Stimulated activated CD8-positive, alpha-beta memory T cell treated with anti-CD3 and anti-CD28 coated beads, Interleukin-7, amount 100 ng/mL, for 1 hour (primary cell): ENCODE measurements at places on chromosomes 5 and 9.

DNA sequence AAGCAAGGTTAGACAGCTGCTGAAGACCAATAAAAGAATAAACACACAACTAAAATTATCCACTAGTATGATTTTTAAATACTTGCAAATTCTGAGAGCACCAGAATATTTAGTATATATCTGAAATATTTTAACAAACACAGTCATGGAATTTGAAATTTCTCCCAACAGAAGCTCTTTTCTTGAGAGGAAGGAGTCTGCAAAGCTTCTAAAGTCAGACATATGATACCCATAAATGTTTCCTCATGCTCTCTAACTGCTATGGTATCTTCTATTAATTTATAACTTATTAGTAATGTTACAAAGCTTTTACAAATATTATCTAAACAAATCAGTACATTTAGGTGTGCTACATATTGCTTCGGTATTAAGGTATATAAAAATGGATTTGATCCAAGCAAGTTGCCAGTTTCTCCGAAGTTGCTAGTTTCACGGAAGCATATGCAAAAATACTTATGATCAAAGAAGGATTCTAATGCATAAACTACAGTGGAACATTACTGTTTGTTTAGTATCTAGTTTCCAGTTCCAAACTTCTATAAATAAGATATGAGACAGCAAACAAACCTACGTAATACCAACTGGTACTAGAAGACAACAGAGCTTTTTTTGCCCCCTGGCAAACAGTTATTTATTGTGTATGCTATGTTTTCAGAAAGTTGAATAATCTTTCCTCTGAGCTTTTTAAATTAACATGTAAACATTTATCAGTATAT lies 22.0 kb downstream of the FNIP1 start:
- no peak for DNase-seq

- DNase-seq: no peak
Measured at GRCh38 chr9:21414220-21414940, 5.5 kb downstream of the IFNA8 start.

GRCh38 chr5:130555429-130555828 lies 609.6 kb downstream of the HINT1 start:
- DNase-seq: no peak

DNA sequence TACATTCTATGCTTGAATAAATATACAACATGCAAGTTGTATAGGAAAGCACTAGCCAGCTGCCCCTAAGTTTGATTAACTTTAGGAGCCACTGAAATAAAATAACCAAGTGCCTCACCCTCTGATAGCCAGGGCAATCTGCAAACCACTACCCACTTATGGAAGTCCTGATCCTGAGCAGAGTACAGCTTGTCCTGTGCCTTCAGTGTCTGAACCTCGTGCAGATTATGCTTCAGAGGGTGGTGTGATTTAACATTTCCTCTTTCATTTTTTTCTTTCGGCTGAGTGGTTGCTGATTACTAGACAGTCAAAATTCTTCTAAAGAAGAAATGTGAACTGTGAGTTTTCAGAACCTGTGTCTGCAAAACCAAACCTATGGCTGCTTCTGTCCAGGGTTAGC lies 327.7 kb downstream of the PIK3R1 start:
- DNase-seq: no peak

DNA sequence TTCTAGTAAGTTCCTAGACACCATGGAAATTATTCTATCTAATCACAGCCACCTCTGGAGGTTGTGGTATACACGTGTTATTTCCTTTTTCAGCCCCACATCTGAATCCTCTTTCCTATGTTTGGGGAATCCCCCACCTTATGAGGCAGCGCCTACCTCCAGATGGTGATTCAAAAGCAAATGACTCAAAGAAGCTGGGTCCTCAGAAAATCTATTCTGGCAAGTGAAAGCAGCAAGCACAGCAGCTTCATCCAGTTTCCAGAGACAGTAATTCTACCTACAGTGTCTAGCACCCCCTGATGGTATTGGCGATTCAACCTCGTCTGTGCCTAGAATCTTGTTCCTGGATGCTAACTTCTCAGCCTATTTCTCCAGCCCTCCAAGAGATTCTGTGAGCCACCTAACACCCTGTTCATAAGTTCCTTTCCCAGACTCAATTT lies 43.0 kb downstream of the STRBP start:
- peak; percentile 3 for DNase-seq

- no peak for DNase-seq
Measured at GRCh38 chr5:122295138-122295537, 16.9 kb upstream of the SNCAIP start.

DNA sequence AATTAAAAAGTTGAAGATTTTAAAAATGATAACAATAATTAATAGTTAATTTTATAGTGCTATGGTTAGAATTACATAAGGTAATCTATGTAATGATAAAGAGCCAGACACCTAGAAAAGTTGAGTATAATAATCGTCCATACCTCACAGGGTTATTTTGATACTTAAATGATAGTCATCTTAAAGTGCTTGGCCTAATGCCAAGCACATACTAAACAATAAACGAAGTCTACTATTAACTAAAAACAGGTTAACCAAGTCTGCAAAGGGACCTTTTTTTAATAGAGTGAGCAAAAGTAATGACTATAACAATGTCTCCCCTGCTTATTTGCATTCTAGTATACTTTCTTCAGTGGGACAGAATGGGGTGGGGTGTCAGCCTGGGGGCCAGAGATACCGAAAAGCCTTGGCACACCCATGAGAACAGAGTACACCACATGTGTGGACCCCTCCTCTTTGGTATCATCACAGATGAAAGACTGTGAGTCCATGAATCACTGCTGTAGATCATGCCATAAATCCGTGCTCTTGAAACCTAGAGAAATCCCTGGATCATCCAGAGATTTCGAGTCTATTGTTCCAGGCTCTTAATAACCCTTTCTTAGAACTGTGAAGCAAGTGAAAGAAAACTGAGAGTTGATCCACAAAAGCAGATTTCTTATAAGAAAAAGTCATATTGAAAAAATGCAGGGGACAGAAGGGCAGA lies 249.5 kb downstream of the PRELID2 start:
- no peak for DNase-seq

DNA sequence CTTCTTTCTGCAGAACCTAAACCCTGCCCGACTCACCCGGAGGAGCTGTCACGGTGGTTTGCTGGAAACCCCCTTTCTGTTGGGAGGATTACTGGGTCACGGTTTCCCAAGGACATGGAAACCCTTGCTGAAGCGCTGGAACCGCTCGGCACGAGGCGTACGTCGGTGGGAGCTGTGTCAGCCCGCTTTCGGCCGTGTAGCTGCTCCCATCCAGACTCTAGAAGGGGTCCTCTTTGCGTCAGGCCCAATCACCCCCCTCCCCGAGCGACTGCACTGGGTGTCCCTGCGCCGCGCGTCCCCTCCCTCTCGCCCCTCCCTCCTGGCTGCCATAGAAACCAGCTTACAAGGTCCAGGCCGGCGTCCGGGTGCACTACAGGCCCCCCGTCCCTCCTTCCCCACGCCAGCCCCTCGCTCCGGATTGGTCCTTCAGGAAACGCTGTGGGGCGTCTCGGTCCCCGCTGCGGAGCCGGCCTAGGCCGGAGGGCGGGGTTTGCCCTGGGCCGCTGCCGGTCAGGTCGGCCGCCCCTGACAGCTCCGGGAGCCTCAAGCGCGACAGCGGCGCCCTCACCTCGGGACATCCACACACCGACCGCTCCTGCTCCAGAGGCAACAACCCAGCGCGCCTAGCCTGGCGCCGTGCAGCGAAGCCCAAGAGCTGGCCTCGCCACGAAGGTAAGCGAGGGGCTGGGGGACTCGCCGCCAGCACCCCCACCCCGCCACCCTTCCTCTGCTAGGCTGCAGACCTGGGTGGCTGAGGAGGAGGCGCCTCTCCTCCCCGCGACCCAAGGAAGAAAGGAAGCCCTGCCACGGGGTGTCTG lies at the start of gene NIM1K:
TSS of gene NIM1K (plus strand) at position 486 of the 818 bp plus-strand sequence. CDS start 53,551 bp downstream, outside the sequence.
- DNase-seq: no peak

GRCh38 chr5:135971701-135972100 lies 16.9 kb upstream of the LECT2 start:
- DNase-seq: no peak

DNA sequence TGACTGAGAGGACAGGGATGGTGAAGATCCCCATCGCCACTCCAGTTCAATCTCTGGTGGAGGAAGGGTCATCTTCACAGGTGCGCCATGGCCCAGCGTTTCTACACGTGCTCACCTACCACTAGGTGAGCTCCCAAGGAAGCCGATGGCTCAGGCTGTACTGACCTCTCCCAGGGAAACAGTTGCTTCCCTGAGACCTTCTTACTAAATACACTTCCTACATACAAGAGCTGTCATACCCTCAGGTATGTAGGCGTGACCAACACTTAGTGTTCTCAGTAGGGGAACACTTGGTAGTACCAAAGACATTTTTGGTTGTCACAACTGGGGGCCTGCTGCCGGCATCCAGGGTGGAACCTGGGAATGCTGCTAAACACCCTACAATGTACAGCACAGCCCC lies 75.2 kb downstream of the TENT4A start:
- no peak for DNase-seq

DNA sequence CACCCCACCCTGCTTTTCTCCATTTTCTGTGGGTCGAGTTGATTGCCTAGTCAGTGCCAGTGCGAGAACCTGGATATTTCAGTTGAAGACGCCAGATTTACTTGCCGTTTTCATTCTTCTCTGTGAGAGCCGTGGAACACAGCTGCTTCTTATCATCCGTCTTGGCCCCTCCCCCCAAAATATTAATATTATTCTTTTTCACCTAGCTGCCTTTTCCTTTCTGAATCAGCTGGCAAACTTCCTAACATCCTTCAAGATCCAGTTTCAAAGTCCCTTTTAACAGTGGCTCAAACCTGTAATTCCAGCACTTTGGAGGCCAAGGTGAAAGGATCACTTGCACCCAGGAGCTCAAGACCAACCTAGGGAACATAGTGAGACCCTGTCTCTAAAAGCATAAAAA lies 117.1 kb upstream of the RASA1 start:
- no peak for DNase-seq

- DNase-seq: no peak
Measured at GRCh38 chr5:130282049-130282448, 377.8 kb downstream of the CHSY3 start.

GRCh38 chr5:41841325-41841724 lies 28.9 kb downstream of the OXCT1 start:
- no peak for DNase-seq

DNA sequence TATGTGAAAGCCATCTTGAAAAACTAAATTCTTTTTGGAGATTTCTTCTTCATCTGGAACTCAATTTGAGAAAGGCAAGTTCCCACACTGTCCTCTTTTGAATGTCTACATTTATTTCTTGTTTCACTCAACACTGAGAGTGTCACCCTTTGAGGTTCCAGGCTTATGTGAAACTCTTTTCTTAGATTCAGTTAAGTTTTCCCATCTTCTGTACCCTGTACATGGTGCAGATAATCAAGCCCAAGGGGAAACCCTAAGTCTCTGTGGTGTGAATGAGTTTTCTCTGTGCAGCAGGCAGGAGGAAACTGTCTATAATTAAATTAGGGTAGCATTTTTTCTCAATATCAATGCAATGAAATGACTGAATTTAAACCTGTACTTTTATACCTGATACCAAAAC lies 72.3 kb upstream of the PRLR start:
- DNase-seq: no peak

DNA sequence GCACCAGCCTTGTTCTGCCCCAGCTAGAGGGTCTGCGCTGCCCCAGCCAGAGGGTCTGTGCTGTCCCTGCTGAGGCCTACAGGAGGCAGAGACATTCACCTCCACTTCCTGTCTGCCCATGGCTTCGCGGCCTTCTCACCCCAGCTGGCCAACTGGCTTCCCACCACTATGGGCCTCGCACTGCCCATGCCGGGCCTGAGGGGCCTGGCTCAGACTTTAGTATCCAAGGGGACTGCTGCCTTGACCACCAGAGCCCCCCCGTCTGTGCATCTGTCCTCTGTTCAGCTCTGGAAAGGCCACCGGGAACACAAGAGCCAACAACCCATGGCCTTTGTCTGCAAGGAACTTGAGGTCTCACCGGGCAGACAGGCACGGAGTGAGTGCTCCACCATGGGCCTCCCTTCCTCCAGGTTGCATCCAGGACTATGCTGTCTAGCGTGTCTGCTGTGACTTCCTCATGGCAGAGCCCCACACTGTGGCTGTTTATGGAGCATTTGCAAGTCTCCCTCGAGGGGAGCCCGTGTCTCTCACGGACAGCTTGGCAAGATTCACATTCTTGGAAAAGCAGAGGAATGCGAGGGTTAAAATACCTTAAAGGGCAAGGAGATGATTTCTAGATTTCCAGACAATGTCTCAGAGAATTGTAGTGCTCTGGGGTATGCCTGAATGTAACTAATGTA lies 1.7 kb downstream of the DCANP1 start:
- DNase-seq: no peak

DNA sequence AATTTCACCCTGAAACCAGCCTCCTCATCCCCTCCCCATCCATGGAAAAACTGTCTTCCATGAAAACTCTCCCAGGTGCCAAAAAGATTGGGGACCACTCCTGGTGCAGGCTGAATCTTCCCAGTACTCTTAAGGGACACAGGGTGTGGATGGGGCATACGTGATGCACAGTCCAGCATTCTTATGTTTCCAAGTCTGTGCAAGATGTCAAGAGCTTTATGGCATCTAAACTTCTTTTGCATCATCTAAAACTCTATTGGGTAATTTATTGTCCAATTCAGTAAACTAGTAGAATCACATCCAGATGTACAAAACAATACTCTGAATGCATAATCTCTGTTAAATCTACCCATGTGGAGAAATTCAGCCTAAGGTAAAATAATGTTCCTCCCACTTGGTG lies 9.3 kb upstream of the FGD3 start:
- DNase-seq: no peak
